ENCODE measurements at places on chromosomes 7 and 10. TPM values are rescaled to one million over a fixed set of nuclear protein-coding genes. Genes with fewer than 3 reads are reported as not detected.

PAPSS2 gene
- 0.06 TPM for total RNA-seq

CAMK2B gene
- total RNA-seq = not detected

GIMAP1 gene
- 12.4 TPM for total RNA-seq

DNA sequence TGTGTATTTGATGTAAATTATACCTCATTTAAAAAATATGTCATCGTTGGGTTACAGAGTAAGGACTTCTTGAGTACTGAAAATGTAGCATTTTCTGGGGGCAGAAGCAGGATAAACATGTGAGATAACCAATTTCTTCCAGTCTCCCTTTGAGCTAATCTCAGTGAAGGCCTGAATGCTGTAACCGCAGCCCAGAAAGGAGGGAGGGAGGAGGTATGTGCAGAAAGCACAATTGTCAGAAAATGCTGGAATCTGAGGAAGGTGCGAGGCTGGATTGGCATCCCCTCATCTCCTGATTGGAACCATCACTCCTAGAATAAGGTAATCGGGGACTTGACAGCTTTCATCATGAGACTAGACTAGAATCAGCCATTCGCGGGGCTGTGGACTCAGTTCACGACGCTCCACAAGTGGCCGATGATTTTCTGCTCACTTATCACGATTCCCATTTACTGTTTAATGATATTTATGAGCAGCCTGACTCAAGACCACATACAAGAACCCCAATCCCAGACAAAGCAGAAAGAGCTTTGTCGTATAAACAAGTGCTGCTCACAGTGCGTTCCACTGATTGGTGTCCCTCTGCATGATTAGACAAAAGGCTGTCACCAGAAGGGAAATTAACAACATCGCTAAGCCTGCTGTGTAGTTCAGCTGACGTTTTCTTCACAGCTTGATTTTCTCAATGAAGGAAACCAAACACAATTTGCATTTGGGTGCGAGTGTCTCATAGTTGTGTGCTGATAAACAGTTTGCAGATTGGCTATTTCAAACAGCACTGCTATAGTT lies 93.2 kb downstream of the SVIL start:
- no peak for DNase-seq
- H3K4me1 ChIP-seq = peaks cover under 1% of the 10 kb centered on the region
- H3K27ac ChIP-seq = no peak overlapping the region
- no peaks in the 10 kb centered on the region for H3K27me3 ChIP-seq
- H3K4me3 ChIP-seq = no peak overlapping the region

All from activated CD8-positive, alpha-beta memory T cell treated with anti-CD3 and anti-CD28 coated beads, Interleukin-2, amount 10 ng/mL, durations not matched to agents 7 days and 5 days (primary cell).